ENCODE measurements at places on chromosomes 4 and X.

DNA sequence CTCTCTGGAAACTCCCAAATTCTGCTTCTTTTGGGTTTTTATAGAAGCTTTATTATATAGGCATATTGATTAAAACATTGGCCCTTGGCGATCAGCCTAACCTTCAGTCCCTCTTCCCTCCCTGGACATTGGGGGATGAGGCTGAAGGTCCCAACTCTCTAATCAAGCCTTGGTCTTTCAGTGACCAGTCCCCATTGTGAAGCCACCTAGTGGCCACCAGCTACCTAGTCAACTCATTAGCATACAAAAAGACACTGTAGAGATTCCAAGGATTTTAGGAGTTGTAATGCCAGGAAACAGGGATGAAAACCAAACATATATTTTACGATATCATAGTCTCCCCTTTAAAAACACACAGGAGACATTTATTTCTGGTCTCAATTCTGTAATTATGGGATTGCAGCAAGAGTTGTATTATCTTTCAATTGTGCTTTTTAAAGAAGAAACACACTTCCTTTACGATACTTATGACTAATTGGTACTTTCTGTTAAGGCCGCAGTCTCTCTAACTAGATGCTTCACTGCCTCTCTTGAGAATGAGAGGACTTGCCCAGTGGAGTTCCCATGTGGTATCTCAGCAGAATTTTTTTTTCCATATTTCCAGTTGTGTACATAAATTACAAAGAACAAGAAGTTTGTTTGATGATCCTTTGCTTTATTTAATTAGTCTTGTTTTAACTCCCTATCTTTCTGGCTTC is 58.2 kb downstream of the WDR17 start:
- no peak for DNase-seq

GRCh38 chr4:124105212-124105611 is 607.3 kb downstream of the ANKRD50 start:
- DNase-seq = no peak

DNA sequence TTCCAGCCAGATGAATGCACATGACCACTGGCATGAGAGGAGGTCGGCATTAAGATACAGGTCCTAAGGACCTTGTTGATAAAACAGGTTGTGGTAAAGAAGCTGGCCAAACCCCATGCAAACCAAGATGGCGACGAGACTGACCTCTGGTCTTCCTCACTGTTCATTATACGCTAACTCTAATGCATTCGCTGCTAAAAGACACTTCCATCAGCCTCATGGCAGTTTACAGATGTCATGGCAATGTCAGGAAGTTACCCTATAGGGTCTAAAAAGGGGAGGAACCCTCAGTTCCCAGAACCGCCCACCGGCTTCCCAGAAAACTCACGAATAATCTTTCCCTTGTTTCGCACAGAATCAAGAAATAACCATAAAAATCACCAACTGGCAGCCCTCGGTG is 182.4 kb downstream of the DHRSX start:
- no peak for DNase-seq

DNA sequence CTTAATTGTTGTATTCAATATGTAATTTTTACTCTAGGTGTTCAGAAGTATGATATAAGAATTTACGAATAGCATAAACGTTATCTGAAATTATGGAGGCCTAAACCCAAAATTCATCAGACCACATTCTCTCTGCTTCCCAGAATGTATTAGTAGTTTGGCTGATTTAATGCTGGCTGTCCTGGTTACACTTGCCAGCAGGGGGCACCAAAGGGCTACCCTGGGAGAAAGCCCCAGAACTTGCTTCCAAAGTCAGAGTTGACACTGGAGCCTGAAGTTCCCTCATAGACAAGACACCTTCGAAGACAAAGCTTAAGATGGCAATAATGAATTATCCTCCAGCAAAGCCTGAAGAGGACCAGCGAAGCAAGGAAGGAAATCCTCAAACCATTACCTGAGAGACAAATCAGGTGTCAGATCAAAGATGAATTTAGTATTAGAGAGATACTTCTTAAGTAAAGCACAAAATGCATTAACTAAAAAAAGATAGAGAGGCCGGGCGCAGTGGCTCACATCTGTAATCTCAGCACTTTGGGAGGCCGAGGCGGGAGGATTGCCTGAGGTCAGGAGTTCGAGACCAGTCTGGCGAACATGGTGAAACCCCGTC is 11.3 kb upstream of the ANOS1 start:
- DNase-seq = peak; percentile 68

DNA sequence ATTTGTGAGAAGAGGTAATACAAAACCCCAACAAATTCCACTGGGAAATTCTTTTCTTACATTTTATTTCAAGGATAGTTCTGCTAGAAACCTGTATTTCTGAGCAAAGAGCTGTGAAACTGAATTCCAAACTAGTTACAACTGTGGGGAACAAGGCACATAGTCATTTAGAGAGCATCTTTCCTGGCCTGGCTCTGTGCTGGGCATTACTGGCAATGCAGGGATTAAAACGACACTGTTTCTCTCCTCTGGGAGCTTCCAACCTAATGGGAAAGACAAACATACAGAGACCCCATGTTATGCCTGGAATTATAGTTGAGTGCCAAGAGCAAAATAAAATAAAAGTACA is 36.5 kb downstream of the SUPT20HL1 start:
- no peak for DNase-seq

- DNase-seq = no peak
Measured at GRCh38 chrX:80663331-80663730, 146.3 kb downstream of the BRWD3 start.

- no peak for DNase-seq
Measured at GRCh38 chrX:134315866-134316265, 78.9 kb downstream of the CCDC160 start.

DNA sequence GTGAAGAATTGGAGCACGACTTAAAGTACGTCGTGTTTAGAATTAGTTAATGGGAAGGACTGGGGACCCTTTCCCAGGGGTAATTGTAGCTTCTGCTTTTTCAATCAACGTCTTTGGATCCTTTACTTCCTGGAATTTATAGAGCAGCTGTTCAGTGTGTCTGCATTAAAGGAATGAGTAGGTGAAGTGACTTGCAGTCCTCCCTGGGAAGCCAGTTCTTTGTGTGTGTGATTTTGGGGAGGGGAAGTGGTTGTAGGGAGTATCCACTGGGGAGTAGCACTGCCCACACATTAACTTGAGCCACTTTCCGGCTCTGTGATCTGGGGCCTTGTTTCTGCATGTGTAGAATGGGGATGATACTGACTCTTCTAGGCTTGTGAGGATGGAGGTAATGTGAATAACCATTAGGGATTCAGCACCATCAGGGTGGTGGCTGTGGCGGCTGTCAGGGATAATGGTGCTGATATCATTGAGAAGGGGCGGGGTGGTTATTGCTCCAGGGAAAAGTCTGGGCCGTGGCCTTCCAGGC is 54.7 kb downstream of the TMEM131L start:
- no peak for DNase-seq

DNA sequence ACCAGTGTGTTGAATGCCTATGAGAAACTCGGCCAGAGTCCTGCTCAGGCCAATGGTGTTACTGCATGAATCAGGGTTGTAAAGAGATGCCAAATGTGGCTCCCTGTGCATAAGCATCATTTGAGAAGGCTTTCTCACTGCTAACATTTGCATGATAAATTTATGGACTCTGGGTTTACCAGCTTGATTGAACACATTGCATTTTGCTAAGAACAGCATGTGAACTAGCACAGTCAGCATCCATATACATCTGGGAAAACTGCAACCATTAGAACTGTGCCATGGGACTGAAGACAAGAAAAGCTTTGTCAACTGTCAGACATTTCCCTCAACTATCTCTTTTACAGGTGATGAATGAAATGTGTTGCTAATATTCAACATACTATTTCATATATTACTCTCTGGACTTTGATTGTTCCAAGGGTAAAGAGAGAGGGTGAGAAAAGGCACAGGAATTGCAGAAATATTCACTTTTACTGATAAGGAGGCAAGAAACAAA is 1427.4 kb upstream of the ADGRL3 start:
- no peak for DNase-seq

All from foreskin fibroblast (primary cell).